ENCODE measurements at places on chromosomes 2 and 18.
A peak's percentile ranks its signal among the peaks of the same experiment; 100 is the strongest.

DNA sequence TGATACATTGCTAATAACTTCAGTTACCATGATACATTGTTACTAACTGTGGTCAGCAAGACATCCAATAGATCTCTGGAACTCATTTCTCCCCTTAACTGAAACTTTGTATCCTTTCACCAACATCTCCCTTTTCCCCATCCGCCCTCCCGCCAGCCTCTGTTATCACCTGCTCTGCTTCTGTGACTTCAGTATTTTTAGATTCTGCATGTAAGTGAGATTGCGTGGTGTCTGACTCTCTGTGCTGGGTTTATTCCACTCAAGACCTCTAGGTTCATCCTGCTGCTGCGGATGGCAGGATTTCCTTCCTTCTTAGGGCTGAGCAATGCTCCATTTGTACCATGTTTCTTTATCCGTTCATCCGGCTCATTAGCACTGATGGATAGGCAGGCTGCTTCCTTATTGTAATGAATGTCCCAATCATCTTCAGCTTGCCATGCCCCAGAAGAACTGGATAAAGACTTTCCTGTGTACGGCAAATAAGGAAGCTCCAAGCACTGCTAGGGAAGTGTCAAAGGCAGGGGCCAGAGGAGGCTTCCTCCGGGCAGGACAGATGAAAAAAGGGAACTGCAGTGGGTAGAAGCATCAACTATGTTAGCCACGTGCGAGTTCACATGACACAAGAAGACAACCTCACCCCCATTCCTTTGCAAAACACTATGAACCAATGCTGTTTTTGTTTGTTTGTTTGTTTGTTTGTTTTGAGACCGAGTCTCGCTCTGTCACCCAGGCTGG lies 113.4 kb downstream of the EIPR1 start:
- no peak for DNase-seq

DNA sequence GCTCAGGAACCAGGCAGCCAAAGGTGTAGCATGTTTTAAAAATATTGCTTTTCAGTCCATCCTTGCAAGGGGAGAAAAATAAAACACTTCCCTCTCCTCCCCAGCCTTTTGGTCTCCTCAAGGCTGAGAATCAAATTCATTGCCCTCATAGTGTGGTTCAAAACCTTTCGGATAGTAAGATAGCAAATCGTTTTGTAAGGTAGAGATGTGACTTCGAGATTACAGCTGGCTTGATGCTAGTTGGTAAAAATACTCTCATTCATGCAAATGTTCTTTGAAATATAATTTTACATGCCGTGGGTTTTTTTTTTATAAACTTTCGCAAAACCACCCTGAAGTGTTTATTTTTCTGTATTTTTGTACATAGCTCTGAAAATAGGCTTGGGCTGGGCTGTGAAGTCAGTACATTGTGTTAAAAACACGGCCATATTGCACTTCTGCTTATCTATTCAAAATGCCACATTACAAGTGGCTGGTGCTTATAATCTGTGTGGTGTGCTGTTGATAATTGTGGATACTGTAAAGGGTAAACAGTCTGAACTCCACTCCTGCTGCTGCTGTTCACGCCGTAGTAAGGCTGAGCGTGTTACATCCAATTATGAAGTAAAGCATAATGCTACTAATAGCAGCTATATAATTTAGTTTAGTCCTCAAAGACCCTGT lies 172.0 kb upstream of the SIX3 start:
- DNase-seq = no peak

- DNase-seq = no peak
These were observed 197.1 kb upstream of the SMAD2 start for GRCh38 chr18:48127606-48128005.

DNA sequence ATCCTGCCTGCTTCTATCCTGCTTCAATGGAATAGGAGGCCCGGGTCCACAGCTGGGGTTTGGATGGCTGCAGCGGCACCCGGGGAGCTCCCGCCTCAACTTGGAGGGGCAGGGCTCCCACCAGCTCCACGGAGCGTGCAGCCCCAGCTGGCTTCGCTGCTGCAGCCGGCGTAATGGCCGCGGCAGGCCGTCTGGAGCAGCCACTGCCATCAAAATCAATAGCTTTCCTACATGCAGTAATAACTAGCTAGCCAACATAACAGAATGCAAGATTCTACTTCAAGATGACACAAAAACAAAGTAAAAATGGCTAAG lies 154.2 kb upstream of the RMP24 start:
- DNase-seq = no peak

DNA sequence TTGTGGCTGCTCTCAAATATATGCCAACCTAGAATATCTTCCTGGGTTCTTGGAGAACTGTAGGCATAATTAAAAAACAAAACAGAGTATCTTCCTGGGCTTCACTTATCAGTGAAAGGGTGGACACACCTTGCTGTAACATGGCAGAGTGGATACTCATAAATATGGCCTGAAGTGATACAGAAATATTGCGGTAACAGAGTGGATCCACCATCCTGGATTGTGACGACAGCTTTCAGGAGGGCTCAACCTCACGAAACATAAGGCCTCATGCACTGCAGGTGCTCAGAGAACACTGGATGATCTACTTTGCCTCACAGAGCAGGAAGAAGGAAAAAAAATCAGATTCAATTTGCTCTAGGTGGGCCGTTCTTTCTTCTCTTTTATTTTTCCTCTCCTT lies 336.0 kb downstream of the NBAS start:
- no peak for DNase-seq

DNA sequence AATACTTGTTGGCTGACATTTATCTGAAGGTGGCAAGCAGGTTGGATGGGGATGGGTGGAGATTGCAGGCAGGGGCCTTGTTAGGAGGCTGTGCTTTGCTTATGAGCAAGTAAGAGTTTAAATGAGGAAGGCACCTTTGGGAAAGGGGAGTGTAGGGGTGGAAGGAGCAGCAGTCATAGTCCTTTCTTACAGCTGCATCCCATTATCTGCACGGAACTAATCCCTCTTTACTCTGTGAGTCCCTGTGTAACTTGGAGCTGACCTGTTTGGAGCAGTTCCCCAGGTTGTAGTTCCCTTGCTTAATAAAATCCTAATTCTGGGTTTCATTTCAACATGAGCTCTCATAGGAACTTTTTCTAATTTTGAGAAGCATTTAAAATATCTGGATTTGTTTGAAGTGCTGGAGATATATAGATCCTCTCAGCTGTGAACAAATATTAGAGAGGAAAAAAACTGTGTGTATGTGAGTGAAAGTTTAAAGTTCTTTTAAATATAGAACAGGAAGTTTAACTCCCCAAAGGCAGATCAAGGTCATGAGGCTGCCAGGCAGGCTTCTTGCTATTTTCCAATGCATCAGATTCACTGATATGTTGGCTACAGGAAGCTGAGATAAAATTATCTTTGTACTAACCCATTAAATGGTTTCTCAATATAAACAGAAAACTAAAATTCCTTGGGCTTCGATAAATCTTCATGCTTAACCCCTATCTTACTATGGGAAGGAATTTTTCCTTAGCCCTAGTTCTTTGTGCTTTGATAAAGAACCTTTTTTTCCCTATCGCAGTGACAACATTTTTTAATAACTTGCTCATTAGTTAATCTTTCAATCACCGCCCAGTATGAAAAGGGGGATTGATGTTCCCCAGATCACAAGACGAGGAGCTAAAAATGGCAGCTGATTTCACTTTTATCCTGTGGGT lies 104.6 kb upstream of the EML6 start:
- no peak for DNase-seq

DNA sequence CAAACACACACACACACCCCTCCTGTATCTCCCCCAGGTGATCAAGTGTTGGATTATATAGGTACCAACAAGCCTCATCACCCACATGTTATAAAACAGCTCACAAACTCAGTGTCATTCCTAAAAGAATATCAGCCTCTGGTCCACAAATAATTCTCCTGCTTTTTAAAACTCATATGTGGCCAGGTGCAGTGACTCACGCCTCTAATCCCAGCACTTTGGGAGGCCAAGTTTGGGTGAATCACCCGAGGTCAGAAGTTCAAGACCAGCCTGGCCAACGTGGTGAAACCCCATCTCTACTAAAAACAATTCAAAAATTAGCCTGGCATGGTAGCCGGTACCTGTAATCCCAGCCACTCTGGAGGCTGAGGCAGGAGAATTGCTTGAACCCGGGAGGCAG lies 87.8 kb downstream of the LRATD1 start:
- peak; percentile 9 for DNase-seq

DNA sequence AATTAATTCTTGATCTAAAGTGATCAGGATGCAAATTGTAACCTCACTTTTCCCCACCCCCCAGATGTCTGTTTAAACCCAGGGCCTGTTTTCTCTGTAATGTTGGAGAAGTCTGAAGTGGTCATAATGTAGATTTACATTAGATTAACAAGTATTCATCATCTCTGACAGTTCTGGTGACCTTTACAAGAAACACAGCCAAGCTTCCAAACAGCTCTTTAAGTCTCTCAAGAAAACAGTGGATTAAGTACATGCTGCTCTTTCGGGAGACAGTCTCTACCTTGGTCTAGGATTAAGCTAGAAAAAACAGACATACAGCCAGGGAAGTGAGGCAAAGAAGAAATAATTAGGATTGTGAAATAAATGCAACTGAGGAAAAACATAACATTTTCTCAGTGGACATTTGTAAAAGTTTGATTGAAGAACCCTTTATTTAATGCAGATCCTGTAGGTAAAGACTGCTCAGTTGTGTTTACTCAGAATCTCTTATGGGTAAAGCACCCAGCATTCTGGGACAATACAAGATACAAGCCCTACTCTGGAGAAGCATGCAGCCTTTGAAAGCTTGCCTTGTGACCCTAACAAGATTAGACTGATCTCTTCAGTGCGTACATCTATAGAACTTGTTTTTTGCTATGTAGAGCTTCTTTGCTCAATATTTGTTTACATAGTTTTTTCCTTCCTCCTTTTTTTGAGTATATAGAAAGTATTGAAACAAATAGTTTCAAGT lies 203.9 kb downstream of the PHLPP1 start:
- DNase-seq = no peak

GRCh38 chr2:127641846-127642507 lies 4.0 kb upstream of the GPR17 start:
- DNase-seq = no peak

- DNase-seq = no peak
These were observed 44.5 kb upstream of the SERTAD2 start for GRCh38 chr2:64698177-64698643.

DNA sequence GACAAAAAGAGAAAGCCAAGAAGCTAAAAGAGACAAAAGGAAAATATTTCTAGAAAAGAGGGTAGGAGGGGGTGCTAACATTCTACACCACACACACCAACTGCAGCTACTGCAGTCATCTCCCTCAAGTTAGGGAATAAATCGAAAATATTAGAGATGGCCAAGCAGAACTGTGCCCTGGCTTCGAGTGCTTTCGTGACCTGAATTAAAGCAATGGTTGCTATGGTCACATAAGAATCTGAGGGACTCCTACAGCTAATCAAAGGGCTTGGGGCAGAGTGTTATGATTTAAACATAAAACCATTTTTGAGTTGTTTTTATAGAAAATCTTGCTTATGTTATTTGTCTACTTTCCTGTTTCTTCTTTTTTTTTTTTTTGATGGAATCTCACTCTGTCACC lies 159.6 kb upstream of the HNRNPA3 start:
- DNase-seq = no peak

GRCh38 chr2:17634997-17635396 lies 94.5 kb downstream of the VSNL1 start:
- DNase-seq = no peak

DNA sequence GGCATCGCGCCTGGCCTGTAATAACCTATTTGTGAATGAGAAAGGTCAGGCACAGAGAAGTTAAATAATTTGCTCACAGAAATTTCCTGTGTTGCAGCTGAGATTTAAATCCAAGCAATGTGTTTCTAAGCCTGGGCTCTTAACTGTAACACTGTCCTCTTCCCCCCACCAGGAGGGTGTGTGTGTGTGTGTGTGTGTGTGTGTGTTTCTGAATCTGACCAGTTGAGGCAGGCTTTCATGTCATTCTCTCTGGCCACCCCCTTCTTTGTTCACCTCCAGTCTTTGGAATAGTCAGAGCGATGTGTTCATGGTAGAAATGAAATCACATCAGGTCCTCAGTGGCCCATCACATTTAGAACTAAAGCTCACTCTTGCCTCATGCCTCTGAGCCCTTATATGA lies 81.2 kb downstream of the NEDD4L start:
- DNase-seq = no peak

DNA sequence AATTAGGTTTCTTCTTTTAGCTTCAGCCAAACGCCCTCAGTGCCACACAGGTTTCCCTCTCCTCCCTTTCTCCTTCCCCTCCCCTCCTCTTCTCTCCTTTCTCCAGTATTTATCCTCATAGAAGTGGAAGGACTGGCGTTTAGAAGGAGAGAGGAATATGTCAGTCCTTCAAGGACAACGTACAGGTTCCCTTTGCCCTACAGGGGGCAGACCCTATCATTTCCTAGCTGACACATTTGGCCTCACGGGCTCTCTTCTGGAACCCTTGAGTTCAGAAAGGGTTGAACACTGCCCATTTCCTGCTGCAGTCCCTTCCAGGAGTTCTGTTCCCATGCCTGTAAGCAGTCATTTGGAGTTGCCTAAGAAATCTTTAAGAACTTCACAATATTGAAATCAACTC lies 46.1 kb downstream of the CDCA7 start:
- DNase-seq = no peak

DNA sequence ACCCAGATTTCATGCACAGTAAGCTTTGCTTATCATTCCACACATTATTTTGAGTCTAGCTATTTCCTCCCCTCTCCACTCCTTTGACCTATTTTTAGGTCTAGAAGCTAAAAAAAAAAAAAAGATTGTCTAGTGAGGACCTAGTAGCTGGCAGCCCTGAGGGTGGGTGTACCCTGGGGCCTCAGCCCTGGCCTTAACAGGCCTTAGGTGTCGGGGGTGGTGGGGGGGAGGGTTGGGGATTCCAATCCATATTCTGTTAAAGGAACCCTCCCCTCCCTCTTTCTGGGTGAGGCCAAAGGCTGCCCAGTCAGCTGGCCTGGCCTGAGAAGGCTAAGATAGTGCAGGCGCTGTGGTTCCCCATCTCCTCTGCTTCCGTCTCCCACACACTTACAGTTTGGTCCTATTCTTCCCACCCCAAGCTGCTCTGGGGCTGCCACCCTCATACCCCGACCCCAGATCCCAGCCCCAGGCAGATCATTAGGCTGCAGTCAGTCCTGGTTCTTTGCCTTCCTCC lies 65.5 kb upstream of the HK2 start:
- peak; percentile 10 for DNase-seq

- DNase-seq = no peak
These were observed 5.1 kb upstream of the ASIC4 start for GRCh38 chr2:219508971-219509779.

- DNase-seq = no peak
These were observed 334.4 kb upstream of the DLGAP1 start for GRCh38 chr18:4789506-4789905.

GRCh38 chr2:10884574-10884975 lies 27.2 kb upstream of the KCNF1 start:
- no peak for DNase-seq

DNA sequence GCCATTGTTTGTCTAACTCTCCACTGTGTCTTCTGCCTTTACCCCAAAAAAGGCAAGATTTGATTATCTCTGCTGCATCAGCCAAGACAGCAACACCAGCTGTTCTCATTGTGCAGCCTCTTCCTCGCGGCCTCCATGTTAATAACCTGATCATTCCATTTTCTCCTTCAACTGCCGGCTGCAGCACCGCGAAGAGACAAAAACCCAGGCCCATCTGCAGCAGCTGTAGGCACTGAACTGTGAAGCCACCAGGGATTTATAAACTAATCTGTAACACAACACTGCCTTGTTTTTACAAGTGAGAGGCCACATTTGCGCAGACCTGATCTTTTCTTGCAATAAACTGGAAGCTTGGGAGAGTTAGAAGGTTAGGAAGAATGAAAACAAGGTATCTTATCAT lies 147.8 kb downstream of the SATB2 start:
- no peak for DNase-seq

- no peak for DNase-seq
These were observed 149.5 kb downstream of the ATP9B start for GRCh38 chr18:79218605-79219190.
